Stimulated activated CD4-positive, alpha-beta T cell treated with anti-CD3 and anti-CD28 coated beads, Interleukin-12 subunit alpha, Interleukin-12 subunit beta, amount 100 ng/mL, for 48 hours (primary cell): ENCODE measurements at places on chromosomes 13 and 19.

DNA sequence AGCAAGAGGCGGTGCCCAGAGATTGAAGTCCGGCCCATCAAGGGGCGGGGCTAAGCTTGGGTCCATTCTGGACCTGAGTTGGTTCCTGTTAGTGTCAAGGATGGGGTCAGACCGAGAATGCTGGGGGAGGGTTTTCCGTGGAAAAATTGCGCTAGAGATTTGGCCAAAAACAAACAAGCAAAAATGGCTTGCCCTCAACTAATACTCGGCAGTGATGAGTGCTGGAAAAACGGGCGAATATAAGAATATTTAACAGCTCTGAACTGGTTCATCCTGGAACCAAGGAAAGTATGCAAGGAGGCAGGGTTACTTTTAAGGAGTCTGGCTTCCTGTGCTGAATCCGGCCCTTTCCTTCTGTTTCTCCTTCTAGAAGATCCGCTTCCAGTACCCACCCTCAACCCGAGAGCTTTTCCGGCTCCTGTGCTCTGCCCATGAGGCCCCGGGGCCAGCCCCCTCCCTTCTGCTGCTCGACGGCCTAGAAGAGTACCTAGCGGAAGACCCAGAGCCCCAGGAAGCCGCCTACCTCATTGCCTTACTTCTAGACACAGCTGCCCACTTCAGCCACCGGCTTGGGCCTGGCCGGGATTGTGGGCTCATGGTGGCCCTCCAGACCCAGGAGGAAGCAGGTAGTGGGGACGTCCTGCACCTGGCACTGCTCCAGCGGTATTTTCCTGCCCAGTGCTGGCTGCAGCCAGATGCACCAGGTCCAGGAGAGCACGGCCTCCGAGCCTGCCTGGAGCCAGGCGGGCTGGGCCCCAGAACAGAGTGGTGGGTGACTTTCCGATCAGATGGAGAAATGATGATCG, 880 bp downstream of the SWSAP1 start:
- DNase-seq = peak; percentile 53

- peak; percentile 57 for DNase-seq
These were observed 110.5 kb downstream of the KCNRG start for GRCh38 chr13:50125554-50126262.

DNA sequence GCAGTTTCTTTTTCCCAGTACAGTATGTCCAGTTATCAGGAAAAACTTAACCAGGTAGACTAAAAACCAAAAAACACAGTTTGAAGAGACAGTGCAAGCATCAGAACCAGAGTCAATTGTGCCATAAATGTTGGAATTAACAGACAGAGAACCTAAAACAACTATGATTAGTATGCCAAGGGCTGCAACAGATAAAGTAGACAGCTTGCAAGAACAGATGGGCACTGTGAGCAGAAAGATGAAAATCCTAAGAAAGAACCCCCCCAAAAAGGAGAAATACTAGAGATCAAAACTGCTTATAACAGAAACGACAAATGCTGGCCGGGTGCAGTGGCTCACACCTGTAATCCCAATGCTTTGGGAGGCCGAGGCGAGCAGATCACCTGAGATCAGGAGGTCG, 47.1 kb upstream of the KLF5 start:
- DNase-seq = no peak

DNA sequence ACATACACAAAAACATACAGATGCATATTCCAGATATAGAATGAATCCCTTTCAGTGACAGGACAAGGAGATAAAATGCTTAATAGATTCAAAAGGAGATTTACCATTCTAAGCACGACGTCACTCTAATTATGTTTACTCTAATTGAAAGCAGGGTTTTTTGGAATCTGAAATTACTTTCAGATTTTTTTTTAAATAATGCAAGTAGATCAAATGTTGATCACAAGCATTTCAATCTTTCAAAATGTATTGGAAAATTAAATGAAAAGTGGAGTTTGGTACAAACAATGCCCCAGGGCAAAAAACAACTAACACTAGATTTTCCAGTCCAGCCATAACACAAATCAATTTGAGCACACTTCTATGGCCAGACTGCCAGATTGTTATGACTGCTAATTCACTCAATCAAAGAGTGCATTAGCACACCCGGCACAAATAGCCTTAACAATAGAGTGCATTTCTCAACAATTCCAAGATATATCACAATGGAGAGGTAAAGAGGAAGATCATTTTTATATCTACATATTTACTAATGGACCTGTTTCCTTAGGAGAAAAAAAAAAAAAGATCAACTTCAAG, 4.3 kb upstream of the DACH1 start:
- no peak for DNase-seq

DNA sequence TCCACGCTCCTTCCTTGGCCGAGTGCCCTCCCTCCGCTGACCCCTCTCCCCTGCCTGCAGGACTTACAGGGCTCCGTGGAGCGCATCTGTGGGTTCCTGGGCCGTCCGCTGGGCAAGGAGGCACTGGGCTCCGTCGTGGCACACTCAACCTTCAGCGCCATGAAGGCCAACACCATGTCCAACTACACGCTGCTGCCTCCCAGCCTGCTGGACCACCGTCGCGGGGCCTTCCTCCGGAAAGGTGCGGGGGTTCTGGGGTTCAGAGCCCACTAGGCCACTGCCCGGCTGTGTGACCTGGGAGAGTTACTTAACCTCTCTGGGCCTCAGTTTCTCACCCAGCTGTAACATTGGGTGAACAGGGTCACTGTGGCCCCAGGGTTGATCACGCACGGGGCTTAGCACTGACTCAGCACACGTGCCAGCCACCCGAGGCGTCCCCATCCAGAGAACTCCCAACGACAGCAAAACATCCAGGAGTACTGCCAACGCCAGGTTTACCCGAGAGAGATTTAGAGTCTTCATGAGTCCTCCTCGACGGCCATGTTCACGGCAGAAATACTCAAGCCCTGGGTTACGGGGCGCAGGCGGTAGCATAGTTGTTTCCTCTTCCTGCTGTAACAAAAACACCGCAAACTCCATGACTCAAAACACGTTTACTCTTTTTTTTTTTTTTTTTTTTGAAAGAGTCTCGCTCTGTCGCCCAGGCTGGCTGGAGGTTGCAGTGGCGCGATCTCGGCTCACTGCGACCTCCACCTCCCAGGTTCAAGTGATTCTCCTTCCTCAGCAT, 9.7 kb upstream of the SPACA4 start:
- DNase-seq = no peak

GRCh38 chr13:95822303-95822702, 145.4 kb downstream of the DNAJC3 start:
- DNase-seq = no peak

DNA sequence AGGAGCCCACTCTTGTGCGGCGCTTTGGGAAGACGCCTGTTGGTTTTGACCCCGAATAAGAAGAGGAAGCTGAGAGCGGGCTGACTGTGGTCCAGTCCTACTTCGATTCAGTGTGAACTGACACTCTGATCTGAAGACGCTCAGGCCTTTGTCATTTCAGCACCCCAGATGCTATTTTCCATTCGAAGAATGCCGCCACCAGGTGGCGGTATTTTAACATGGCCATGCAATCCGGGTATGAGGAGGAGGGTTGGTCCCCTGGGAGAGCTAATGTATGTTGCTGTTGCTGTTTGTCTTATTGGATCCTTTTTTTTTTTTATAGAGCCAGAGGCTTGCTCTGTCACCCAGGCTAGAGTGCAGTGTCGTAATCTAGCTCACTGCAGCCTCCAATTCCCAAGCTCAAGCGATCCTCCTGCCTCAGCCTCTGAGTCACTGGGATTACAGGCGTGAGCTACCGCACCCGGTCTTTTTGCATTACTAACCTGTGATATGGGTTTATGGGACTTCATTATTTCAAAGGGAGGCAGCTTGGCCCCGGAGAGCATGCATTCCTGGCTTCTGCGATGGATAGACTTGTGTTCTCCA, 803 bp upstream of the TIMM44 start:
- DNase-seq = peak; percentile 80
